Activated CD8-positive, alpha-beta memory T cell treated with anti-CD3 and anti-CD28 coated beads, Interleukin-2, amount 10 ng/mL, durations not matched to agents 7 days and 5 days (primary cell): ENCODE measurements at places on chromosomes 3 and 15.

DNA sequence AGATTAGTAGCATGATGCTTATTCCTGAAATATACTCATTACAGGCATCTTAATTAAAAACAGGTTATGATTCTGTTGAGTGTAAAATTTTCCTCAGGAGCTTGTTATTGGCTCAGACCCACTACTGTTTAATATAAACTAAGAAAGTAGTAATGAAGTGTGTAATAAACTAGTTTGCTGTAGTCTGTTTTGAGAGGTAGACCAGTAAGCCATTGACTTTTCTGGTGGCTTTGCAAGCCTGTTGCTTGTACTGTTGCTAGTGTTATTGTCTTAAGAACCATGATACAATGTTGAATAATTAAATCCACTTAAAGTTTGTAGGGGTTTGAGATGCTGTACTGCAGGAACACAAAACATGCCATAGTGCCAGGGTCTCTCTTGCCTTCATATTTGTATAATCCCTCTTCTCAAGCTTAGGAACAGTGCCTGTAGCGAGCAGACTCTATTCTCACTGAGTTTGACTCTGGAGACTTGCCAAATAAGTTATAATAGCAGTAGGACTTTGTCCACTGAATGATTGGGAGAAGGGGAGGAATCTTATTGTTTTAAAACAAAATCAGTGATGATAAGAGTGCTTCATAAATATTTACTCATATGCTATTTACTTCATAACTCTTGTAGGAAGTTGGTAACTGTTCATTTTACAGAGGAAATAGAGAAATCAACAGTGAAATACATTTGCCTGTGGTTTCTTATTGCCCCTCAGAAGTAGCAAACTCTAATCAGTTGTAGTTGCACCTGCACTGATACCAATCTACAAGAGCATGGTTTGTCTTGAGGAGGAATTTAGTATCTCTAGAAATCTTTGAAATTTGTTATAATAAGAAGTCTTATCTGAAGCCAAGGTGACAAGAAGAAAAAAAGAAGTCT lies 13.4 kb downstream of the TCF12 start:
- no peak for DNase-seq

GRCh38 chr15:48925714-48926223 lies 38.0 kb downstream of the SHC4 start:
- DNase-seq: peak; percentile 53

DNA sequence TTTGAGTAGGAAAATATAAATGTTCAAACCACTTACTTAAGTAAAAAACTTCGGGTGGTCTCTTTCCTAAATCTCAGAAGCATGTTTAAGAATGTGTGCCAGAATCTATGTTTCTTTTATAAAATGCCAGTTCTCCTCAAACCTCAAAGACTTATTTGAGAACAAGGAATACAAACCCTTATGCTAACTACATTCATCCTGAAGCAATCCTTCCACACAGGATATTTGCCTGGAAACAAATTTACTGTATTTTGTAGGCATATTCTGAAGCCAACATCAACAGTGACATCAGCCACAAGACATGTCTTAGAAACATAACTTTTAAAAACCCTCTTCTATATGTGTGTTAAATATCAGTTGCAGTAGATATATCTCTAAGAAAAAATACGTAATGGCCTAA lies 1077.0 kb downstream of the ROBO1 start:
- DNase-seq: no peak

GRCh38 chr3:53974324-53974723 lies 82.7 kb upstream of the SELENOK start:
- no peak for DNase-seq

DNA sequence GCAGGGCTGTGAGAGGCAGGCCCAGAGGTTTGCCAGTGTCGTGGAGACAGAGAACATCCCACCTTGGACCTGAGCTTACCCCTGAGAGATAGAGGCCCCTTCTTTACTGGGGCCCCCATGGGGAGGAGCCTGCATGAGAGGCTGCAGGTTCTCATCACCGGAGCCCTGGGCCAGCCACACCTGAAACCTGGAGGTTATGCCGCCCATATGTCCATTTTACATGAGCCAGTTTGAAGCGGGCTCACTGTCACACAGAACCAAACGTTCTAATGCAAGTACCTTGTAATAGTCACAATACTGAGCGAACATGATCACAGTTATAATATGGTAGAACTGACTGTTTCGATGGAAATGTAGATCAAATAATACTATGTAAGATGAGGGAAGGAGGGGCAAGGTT lies 6.3 kb upstream of the IQSEC1 start:
- DNase-seq: no peak

DNA sequence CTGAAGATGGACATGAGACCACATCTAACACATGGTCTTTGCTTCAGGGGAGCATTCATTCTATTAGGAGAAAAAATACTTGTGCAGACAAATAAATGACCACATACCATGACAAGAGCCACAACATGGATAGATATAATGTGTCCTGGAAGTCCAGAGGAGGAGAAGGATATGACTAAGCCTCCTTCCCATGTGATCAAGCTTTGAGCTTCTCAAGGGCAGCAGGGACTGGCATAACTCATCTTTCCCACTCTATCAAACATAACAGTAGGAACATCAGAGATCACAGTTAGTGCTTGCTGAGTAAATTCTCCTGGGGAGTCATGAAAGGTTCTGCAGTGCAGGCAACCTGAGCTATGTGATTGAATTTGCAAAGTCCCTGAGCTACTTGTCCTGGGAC lies 86.0 kb upstream of the LPP start:
- no peak for DNase-seq

DNA sequence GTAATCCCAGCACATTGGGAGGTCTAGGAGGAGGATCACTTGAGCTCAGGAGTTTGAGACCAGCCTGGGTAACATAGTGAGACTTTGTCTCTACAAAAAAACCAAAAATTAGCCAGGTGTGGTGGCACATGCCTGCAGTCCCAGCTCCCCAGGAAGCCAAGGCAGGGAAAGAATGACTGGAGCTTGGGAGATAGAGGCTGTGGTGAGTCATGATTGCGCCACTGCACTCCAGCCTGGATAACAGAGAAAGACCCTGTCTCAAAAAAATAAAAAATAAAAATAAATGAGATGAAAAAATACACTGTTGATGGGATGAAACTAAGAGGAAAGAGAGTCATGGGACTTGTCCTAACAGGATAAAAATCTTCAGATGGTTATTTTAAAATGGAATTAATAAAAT lies 137.6 kb downstream of the IMPG2 start:
- no peak for DNase-seq

GRCh38 chr3:152289708-152290107 lies 21.0 kb downstream of the MBNL1 start:
- DNase-seq: no peak

GRCh38 chr3:49399461-49399860 lies 12.3 kb downstream of the RHOA start:
- DNase-seq: no peak

DNA sequence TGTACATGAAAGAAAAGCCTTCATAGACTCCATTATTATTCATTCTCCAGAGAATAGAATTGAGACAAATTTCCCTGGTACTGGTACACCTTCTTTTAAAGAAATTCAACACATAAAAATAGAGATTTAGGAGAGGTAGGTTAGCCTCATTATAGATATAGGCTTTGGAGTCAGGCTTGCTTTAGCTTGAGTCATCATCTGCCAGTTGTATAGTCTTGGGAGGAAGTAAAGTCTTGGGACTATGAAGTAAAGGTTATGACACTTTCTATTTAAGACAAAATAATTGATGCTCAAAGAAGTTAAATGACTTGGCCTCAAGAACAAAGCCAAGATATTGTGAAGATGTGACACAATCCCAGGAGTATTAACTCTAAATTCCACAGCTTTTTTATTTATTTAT lies 4.3 kb downstream of the HRG start:
- DNase-seq: no peak

DNA sequence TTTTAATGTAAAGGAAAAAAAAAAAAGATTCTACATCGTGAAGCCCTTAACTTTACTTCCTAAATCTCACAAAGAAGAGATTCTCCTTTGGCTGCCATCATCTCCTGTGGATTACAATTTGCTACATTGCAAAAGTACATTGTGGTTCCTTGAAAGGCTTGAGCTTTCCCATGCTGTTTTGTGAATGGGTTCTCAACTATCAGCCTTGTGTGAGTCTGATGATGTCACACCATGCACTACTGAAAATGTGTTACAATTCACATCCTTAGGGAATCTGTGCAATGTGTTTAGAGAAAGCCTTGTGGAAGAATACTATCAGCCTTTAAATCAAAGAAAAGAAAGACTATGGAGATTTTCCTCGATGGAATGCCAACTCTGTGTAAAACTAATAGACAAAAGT lies 510.0 kb upstream of the ALCAM start:
- no peak for DNase-seq

DNA sequence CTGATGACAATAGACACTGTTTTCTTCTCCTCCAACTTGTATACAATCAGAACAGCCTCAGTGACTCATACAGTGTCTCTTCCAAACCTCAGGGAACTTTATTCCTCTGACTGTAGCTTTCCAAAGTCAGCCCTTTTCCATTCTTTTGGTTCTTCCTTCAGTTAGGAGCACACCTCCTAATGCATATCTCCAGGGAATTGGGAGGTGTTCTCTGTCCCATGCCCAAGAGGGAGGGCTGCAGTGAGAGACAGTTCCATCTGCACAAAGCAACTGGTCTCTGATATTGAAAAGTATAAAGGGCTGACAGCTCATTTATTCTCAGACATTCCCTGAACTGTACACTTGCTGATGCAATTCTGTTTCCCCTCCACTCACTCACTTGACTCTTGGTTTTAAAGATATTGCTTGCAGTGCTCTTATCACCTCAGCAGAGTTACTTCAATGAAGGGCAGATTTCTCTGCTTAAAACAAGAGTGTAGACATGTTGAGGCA lies 337.8 kb upstream of the TBC1D5 start:
- no peak for DNase-seq

- no peak for DNase-seq
Observed at GRCh38 chr3:130834476-130834875, 59.4 kb upstream of the ATP2C1 start.

GRCh38 chr3:111332488-111333080 lies 209.4 kb upstream of the CD96 start:
- DNase-seq: no peak

DNA sequence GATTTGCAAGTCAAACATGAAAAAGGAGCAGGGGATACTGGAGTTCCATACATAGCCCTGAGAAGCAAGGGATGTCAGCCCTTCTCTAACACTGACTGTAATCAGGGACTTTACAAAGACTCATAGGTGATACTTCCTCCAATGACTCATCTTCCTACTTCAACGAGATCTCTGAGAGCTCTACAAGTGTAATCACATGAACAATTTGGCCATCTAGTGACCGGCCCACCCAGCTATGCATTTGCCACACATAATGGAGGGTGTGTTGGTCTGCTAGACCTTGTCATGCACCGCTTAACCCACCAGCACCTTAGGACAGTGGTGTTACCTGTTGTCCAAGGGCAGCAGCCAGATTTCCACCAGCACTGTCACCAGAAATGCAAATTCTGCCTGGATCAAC lies 75.3 kb downstream of the NCEH1 start:
- no peak for DNase-seq

GRCh38 chr3:44421280-44421679 lies 56.2 kb downstream of the ZNF445 start:
- peak; percentile 15 for DNase-seq

DNA sequence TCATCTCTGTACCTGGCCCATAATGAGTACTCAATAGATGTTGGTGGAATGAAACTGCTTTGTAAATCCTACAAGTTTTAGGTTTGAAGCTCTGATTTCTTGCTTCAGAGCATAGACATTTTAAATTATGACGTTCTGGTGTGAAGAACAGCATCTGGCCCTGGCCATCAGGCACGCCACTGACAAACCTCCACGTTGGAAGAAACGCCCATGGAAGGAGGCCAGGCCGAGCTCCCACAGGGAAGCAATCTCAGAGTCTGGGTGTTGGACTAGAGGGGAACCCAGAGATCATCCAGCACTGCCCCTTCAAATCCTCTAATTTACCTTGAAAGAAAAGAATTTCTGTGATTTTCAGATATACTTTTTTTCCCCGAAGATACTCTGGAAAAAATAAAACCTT lies 328.1 kb upstream of the RGMA start:
- no peak for DNase-seq

DNA sequence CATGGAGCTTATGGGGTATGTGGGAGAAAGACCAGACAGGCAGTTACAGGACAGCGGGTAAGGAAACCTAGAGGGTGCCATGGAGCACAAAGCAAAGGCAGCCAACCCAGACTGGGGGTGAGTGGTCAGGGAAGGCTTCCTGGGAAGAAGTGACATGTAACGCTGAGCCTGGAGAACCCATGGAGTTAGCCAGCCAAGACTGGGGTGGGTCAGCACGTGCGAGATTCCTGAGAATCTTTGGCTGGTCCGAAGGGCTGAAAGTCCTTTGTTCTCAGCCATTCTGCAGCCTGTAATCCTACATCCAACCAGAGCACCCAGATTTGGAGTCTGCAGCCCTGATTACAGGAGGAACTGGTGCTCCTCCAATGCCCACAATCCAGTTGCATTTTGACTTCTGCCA lies 120.1 kb upstream of the WNT5A start:
- DNase-seq: no peak

DNA sequence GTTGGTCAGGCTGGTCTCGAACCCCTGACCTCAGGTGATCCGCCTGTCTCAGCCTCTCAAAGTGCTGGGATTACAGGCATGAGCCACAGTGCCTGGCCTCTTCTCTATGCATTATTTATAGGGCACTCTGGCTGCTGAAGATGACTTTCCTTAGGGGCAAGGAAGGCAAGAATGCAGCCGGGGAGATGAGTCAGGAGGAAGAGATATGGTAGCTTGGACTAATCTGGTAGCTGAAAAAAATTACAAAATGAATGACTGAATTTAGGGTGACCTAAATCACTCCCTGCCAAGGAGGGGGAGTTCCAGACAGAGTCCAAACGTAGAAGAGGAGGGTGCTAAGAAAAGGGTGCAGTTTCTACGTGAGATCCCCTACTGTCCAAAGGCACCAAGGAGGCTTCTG lies 14.2 kb downstream of the RHCG start:
- DNase-seq: no peak

DNA sequence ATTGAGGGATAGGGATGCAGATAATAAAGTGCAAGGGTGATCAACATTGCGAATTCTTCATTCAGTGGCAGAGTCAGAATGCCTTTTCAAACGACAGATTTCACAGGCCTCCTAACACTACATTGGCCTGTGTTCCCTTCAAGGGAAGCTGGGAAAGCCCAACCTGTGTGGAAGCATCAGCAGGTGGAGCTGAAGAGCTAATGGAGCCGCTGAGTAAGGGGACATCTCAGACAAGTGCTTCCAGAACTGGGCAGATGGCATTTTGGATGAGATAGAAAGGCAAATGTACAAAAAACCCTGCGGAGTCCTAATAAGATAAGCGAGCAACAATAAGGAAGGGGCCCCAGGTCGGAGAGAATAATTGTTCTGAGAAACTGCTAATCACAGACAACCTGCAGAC lies 8.5 kb upstream of the SLC24A5 start:
- DNase-seq: no peak

DNA sequence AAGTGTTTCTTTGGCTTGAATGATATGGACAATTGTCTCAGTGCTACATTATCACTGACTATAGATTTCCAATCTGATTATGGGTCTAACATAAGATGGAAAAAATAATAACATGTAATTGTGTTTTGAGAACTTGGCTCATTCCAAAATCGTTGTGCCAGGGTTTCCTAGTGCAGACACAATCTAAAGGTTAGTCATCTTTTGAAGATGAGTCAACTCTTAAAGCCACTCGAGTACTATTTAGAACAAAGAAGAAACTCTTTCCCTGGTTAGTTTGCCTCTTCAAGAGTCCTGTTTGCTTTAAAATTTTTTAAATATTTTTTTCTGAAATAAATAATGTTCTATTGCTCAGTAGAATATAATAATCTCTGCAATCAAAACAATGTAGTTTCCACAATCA lies 301.0 kb downstream of the CADM2 start:
- no peak for DNase-seq

GRCh38 chr15:58285921-58286278 lies 145.9 kb upstream of the LIPC start:
- no peak for DNase-seq
